Omental fat pad (tissue), 4 donors: ENCODE measurements at places on chromosomes 3 and 15.
A peak's percentile ranks its signal among the peaks of the same experiment; 100 is the strongest.

GRCh38 chr3:100216713-100217112, 44.1 kb upstream of the TBC1D23 start:
- DNase-seq, result no peak

- no peak for DNase-seq
These were observed 136.4 kb upstream of the CRBN start for GRCh38 chr3:3315846-3316245.

- DNase-seq, result no peak
These were observed 252.9 kb downstream of the EBLN2 start for GRCh38 chr3:73314151-73314951.

DNA sequence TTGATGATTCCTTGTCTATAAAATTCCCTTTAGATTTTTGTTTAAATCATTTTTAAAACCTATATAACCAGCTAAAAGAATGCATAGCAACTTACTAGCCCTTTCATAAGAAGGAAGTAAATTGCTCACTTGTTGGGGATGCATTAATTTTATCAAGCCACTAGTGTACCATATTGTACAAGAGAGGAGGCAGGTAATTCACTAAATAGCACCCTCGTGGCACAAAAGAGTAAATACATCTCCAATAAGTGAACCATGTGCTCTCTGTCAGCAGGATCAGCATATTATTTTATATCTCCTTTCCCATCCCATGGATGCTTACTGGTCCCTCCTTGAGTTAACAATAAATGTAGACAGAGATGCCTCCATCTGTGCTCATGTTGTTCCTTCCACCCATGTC, 34.3 kb downstream of the FRMD5 start:
- DNase-seq, result no peak

GRCh38 chr15:41493205-41493901, at the start of gene ITPKA:
Gene ITPKA, plus strand, starts transcription at chr15:41493874. Its CDS starts 54 bp downstream, at chr15:41493928.
- DNase-seq, result peak; percentile 60

DNA sequence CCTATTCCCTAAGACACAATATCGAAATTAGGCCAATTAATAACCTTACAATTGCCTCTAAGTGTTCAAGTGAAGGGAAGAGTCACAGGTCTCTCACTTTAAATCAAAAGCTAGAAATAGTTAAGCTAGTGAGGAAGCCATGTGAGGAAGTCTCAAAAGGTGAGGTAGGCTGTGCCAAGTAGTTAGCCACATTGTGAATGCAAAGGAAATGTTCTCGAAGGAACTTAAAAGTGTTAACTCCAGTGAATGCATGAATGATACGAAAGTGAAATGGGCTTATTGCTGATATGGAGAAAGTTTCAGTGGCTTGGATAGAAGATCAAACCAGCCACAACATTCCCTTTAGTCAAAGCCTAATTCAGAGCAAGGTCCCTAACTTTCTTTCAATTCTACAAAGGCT, 59.1 kb downstream of the KLF13 start:
- no peak for DNase-seq

GRCh38 chr3:28042707-28043106, 198.7 kb upstream of the CMC1 start:
- DNase-seq, result no peak

- no peak for DNase-seq
These were observed 188.6 kb downstream of the SHQ1 start for GRCh38 chr3:72659596-72659995.

DNA sequence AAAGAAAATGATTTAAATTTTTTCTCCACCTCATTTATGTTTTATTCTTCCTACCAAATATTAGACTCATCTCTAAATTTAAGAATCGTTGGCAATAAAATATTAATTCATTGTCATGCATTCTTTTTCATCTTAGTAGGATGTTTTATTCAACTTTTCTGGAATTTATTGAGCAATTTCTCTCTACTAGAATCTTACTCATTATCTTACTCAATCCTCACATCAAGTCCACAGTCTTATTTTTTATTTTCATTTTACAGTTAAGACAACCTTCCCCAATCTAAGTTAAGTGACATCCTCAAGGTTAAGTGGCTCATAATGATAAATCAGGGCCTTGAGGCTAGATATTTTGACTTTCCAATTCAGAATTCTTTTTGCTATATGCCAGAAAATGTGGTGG, 15.9 kb upstream of the ALDH1A2 start:
- DNase-seq, result no peak
